ENCODE measurements at places on chromosomes 6 and 20.

- peak; percentile 54 for DNase-seq
Measured at GRCh38 chr6:1554476-1555310, 55.0 kb upstream of the FOXC1 start.

DNA sequence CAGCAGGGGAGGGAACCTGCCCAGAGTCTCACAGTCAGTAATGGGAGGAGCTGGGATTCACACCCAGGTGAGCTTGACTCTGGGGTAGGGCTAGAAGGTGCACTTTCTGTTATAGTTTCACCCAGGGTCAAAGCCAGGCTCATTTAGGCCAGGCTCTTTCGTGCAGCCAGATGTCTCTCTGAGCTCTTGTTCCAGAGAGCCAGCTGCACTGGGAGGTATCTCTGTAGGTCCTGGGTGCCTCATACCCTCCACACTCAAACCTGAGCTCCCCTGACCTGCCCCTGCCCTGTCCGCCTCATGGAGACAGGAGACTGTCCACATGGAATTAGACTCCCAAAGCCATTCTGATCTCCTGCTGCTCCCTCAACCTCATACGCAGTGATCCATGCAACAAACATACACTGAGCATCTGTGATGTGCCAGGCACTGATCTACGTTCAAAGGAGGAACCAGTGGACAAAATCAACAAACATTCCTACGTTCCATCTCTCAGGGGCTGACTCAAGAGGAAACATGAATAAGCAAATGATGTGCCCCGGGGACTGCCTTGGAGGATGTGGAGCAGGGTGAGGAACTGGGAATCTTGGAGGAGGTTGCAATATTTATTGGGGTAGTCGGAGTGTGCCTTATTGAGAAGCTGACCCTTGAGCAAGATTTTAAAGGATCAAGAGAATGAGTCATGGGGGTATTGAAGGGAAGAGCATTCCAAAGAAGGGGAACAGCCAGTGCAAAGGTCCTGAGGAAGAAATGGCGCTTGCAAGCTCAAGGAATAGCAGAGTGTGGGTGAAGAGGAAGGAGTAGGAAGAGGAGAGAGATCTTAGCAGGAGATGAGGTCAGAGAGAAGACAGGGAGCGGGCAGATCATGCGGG, 71.3 kb upstream of the TOX2 start:
- DNase-seq, result no peak

DNA sequence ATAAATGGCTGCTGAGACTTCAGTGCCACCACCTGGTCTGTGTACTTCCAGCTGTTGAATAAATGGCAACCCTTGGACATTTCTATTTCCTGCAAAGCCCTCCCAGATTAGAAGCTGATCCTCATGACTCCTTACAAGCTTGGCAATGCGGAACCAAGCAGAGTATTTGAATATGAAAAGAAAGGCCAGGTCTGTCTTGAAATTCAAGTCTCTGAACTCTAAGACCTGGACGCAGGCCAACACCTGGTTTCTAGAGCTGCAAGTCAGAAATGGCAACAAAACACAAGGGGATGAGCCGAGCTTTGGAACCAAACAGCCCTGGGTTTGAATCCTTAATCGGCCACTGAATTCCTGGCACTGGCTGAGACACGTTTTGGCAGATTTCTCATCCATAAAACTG, 353.4 kb downstream of the PTPRT start:
- DNase-seq, result no peak

- no peak for DNase-seq
Measured at GRCh38 chr6:1629316-1629715, 19.6 kb downstream of the FOXC1 start.

GRCh38 chr20:47125758-47126591, 230.5 kb downstream of the ZMYND8 start:
- no peak for DNase-seq

DNA sequence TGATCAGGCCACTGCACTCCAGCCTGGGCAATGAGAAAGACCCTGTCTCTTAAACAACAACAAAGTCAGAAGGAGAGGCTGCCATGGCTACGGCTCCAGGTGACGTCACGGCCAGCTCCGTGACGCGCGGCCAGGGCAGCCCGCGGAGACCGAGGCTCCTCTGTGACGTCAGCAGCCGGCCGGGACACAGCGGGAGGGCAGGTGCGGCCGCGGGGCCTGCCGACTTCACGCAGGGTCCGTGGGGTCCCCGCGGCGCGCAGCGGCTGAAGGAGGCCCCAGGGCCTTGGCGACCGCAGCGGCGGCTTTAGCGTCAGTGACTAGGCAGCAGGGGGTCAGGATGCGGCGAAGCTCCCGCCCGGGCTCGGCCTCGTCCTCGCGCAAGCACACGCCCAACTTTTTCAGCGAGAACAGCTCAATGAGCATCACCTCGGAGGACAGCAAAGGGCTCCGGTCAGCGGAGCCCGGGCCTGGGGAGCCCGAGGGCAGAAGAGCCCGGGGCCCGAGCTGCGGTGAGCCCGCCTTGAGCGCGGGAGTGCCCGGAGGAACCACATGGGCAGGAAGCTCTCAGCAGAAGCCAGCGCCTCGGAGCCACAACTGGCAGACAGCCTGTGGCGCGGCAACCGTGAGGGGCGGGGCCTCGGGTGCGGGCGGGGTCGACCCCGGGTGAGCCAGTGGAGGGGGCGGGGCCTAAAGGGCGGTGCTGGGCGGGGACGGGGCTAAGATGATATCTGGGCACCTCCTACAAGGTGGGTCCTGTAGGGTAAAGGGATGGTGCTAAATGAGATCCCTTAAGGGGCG, at the start of gene SPAG4:
Gene SPAG4, plus strand, starts transcription at position 163 of the 798 bp plus-strand sequence. Its CDS starts 175 bp downstream, at position 338.
- peak; percentile 100 for DNase-seq

GRCh38 chr6:85684133-85684808, 41.6 kb upstream of the SYNCRIP start:
- no peak for DNase-seq

- no peak for DNase-seq
Measured at GRCh38 chr6:18070486-18070885, 52.0 kb downstream of the NHLRC1 start.

DNA sequence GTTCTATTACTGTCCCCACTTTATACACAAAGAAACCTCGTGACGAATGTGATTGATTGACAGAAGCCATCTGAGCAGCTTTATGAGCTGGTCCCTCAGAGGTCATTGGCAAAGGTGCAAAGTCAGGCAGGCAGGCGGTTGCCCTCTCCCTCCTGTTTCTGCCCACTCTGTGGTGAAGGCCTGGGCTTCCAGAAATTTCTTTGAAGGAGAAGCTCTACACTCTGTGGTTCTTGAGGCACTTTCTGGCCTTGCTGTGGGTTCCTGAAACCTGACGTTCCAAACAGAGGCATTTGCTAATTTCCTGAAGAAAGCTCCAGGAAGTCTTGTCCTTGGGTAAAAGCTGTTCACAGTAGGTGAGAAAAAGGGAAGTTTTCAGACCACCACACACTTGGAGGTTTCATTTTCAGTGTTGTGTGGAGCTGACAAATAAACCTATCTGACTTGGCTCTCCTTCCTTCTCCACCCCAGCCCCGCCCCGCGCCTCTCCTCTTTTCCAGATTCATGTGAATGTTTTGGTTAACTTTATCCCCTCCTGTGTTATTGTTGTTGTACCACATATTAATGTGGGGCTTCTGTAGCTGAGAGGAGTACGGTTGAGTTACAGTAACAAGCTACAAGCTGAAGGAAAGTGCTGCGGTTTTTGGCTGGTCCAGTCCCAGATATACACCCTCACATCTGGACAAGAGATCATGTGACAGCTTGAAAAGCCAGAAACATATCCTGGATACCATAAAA, 274.1 kb downstream of the CLIC5 start:
- DNase-seq, result no peak

DNA sequence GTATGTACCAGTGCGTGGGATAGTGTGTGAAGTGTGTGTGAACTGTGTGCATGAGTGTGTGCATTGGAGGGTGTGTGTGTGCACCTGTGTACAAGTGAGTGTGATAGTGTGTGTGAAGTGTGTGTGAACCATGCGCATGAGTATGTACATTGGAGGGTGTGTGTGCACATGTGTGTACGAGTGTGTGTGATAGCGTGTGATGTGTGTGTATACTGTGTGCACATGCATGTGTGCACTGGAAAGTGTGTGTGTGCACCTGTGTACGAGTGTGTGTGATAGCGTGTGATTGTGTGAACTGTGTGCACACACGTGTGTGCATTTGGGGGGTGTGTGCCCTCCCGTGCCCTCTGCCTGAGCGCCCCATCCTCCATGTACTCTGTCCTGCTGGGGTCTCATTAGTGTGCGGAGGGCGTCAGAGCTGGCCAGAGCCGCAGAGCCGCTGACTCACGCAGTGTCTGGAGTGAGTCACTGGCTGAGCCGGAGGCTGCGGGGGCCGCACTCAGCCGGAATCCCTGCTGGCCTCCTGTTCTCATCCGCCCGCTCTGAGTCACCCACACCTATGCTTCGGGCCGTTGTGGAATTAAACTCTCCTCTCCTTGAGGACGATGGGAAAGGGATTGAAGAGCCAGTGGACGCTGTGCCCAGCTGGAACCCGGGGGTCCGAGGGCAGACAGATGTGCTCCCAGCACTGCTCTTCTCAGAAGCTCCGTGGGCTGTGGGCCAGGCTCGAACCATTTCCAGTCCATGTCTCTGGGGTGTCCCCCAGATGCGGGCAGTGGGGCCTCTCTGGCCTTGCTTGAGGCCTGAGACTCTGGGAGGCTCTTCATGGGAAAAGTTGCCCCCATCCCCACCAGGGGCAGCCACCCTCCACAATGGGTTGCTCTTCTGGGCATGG, 27.3 kb upstream of the STX16 start:
- DNase-seq, result no peak

GRCh38 chr20:39822667-39823066, 860.5 kb downstream of the DHX35 start:
- DNase-seq, result no peak

DNA sequence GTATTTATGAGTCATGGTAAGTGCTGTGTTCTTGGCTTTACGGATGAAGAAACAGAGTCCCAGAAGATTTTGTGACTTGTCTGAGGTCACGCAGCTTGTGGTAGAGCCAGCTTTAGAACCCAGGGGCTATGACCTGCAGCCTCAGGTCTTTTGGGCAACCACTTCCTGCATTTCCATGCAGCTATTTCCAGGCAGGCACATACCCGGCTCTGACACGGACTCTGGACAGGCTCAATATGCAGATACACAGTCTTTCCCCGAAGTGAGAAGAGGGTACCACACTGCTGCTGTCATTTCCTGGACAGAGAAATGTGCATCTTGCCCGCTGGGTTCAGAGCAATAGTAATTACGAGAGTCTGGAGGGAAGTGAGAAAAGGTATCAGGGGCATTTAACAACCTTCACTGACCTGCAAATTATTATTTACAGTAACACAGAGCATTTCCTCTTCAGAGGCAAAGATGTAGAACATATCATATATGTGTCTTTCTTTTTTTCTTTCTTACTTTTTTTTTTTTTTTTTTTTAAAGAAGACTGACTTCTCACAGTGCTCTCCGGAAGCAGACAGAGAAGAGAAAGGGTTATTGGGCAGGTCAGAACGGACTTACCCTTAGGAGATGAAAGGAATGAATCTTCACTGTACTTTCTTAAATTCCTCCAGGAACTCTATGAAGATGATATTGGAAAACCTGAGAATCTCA, 185.1 kb downstream of the CLIC5 start:
- peak; percentile 2 for DNase-seq

DNA sequence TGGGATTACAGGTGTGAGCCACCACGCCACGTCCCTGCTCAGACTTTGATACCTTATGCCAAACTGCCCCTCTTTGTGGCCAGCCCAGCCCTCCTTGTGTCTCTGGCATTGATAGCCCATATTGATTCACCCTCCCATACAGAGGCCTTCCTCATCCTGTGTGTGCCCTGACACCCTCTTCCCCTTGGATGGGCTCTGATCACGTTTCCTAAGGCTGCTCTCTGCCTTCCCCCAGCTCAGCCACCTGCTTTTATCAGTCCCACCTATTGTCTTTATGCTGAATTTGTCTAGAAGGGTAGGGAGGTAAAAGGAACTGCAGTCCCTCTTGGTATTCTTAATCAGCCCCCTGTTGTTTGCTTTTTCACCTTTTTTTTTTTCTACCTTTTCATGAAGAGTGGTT, 95.9 kb downstream of the CDKAL1 start:
- no peak for DNase-seq

DNA sequence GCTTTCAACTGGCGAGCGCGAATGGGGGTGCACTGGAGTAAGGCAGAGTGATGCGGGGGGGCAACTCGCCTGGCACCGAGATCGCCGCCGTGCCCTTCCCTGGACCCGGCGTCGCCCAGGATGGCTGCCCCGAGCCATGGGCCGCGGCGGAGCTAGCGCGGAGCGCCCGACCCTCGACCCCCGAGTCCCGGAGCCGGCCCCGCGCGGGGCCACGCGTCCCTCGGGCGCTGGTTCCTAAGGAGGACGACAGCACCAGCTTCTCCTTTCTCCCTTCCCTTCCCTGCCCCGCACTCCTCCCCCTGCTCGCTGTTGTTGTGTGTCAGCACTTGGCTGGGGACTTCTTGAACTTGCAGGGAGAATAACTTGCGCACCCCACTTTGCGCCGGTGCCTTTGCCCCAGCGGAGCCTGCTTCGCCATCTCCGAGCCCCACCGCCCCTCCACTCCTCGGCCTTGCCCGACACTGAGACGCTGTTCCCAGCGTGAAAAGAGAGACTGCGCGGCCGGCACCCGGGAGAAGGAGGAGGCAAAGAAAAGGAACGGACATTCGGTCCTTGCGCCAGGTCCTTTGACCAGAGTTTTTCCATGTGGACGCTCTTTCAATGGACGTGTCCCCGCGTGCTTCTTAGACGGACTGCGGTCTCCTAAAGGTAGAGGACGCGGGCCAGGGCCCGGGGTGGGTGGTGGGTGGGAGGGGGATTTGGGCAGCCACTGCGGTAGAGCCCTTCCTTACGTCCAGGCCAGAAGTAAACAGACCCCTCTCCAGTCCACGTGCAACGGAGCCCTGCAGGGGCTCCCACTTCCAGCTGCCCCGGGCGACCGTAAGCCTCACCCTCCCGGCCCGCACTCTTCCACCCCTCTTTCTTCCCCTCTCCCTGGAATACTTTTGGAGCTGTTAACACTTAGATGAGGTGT, 998 bp downstream of the BMP2 start:
- DNase-seq, result no peak

- DNase-seq, result peak; percentile 85
Measured at GRCh38 chr6:136643850-136644596, 93.8 kb upstream of the MAP7 start.

GRCh38 chr20:62339647-62340062, 27.5 kb downstream of the LAMA5 start:
- DNase-seq, result no peak

DNA sequence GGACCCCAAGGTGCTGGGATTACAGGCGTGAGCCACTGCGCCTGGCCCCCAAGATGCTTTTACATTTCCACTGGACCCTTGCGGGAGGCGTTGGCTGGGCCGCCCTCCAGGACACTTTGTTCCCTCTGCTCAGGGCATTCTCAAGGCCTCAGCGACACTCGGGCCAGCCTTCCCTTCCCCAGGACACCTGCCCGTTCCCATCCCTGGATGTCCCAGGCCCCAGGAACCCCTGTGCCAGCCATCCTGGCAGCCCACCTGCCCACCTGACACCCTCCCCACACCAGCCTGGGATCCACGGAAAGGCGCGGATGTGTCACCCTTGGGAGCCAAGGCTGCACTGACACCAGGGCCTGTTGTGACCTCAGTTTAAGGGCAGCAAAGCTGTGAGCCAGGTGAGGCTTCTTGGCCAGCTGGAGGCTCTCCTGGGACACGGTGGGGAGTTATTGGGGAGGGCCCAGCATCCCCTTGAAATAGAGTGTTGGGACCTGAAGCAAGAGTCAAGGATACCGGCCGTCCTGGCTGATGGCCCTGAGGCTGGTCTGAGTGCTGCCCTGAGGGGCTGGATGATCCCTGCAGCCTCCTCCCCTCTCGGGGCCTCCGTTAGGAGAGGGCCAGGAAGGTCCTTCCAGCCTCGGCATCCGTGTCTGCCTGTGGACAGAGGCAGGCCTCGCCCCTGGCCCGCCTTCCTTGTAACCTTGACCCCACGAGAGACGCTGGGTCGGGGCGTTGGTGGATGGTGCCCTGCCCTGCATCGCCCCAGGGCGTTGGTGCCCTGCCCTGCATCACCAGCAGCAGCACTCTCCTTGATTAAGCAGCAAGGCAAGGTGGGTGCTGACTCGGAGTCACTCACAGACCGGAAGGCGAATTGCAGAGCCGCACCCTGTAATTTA, 84.2 kb upstream of the BHLHE23 start:
- DNase-seq, result no peak

All from activated CD4-positive, alpha-beta T cell treated with anti-CD3 and anti-CD28 coated beads, Interleukin-2, amount 50 U/mL, for 4 hours (primary cell).